Activated T-cell treated with anti-CD3 and anti-CD28 coated beads, Interleukin-2, amount 50 U/mL, for 72 hours (primary cell): ENCODE measurements at places on chromosomes 3 and 15. TPM values are rescaled to one million over a fixed set of nuclear protein-coding genes. Genes with fewer than 3 reads are reported as not detected.

Gene ALG1L2
- total RNA-seq = not detected

Gene BAHD1
- 20.8 TPM for total RNA-seq

Gene GPR156
- total RNA-seq = not detected

Gene LRRC31
- not detected for total RNA-seq

Gene SGO1
- 31.5 TPM for total RNA-seq

Gene IGF2BP2
- 1.2 TPM for total RNA-seq

Gene LRIG1
- 44.8 TPM for total RNA-seq

Gene CSPG5
- total RNA-seq = 0.30 TPM

Gene EID1
- 86.9 TPM for total RNA-seq

Gene HRG
- total RNA-seq = not detected

Gene C3orf80
- 0.10 TPM for total RNA-seq

Gene LYZL4
- not detected for total RNA-seq

Gene GOLGA6L9
- total RNA-seq = 5.1 TPM

Gene TMEM44
- 19.6 TPM for total RNA-seq
